Motor neuron (in vitro differentiated cells): ENCODE measurements at places on chromosomes 3 and 15. TPM values are rescaled to one million over a fixed set of nuclear protein-coding genes. Genes with fewer than 3 reads are reported as not detected.

Gene CNTN6
- total RNA-seq = 1.6 and 1.9 TPM in 2 replicates

Gene TAGLN3
- 193 and 218 TPM in 2 replicates for total RNA-seq

Gene GOLGA8H
- total RNA-seq = 0.54 and 1.7 TPM in 2 replicates

Gene CACNA2D2
- total RNA-seq = 7.4 and 8.2 TPM in 2 replicates

Gene SLC35A5
- total RNA-seq = 22.1 and 24.4 TPM in 2 replicates

Gene UROC1
- 0.15 and 0.21 TPM in 2 replicates for total RNA-seq

- no peak for ATAC-seq
These were observed 270.3 kb upstream of the RORA start for GRCh38 chr15:61499376-61499775.

DNA sequence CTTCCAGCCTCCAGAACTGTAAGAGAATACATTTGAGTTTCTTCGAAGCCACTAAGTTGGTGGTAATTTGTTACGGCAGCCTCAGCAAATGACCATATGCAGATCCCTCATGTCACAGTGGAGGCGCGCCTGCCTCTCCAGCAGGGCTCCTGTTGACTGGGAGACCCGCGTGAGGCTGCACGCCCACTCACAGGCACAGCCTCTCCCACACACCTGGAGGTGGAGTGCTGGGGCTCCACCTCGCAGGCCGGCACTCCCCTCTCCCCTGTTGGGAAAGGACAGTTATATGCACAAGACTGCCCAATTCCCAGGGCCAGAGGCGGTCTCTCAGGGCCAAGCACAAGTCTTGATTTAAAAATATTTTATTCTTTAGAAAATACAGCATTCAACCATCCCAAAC is 2.8 kb upstream of the TLR9 start:
- ATAC-seq = no peak

DNA sequence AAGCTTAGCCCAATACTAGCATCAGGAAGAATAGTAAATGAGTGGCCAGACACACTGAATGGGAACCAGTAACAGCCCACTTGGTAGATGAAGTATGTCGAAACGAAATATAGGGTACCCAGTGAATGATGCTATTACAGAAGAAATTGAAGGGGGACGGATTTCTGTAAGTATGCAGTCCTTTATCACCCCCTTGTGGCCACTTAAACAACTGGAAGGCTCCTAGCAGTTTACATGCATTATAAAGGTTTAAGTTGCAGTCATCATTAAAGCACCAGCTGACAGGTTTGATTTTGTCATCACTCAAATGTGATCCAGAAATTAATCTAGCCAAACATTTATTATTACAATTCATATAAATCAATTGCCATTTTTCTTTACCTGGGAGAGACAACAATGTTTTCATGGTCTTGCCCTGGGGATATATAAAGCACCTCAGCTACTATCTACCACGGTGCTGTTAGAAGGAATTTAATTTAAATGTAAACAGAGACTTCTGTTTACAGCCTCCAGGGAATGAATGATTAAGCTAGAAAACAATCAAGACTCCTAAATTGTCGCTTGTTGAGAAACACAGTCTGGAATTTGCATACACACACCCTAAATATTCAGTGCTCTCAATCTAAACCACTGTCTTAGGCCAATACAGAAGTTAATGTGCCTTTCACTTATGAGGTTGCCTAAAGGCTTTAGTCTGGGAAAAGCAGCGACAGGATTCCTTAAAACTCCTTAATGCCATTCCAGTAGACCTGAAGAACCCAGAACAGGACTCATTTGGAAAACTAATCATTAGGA is 7.8 kb downstream of the EIF1B start:
- ATAC-seq = peak; percentile 81

- no peak for ATAC-seq
These were observed 510.0 kb upstream of the ALCAM start for GRCh38 chr3:104856741-104857140.

GRCh38 chr3:126101521-126101982 is 17.6 kb upstream of the SLC41A3 start:
- ATAC-seq = no peak

- ATAC-seq = no peak
These were observed 18.4 kb upstream of the MITF start for GRCh38 chr3:69720824-69721223.

- ATAC-seq = no peak
These were observed 128.6 kb downstream of the ERC2 start for GRCh38 chr3:56339671-56340070.

DNA sequence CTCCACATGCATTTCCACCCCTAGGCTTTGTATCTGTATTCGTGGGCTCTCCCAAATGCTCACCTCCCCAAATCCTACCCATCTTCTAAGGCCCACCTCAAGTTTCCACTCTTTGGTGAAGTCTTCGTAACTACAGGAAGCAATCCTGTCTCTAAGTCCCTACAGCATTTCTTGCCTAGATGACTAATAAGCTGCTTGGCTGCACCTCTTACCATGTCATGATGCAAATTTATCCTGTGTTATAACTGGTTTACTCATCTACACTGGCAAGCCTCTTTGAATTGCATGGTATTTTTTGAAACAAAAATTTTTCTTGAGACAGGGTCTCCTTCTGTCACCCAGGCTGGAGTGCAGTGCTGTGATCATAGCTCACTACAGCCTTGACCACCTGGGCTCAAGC is 73.3 kb downstream of the SETMAR start:
- ATAC-seq = no peak

GRCh38 chr15:43239732-43240491 is 19.1 kb upstream of the EPB42 start:
- ATAC-seq = no peak

GRCh38 chr15:89377842-89378295 is 43.2 kb upstream of the POLG start:
- ATAC-seq = peak; percentile 40

GRCh38 chr15:45548753-45549520 is 26.4 kb upstream of the SLC30A4 start:
- ATAC-seq = no peak

DNA sequence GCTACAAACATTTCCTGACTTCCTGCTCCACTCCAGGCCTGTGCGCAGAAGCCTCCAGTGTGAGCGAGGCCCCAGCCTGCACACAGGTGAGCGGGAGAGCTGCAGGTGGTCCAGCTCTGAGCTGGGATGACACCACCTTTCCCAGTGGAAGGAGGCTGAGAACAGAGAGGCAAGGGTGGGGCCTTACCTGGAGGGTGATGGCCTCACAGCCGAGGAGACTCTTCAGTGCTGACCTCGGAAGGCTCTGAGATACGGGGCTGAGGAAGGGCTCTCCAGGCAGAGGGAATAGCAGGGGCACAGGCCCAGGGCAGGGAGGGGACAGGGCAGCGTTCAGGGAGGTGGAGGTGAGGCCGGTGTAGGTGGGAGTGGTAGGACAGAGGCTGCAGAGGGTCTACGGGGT is 70.8 kb downstream of the EFCAB12 start:
- ATAC-seq = no peak
